ENCODE measurements at places on chromosomes 2 and 18. TPM values are rescaled to one million over a fixed set of nuclear protein-coding genes. Genes with fewer than 3 reads are reported as not detected.

Gene TMEM247
- total RNA-seq = not detected

Gene C2orf74
- 19.0 TPM for total RNA-seq

Gene RFX8
- 24.1 TPM for total RNA-seq

Gene POTEF
- not detected for total RNA-seq

Gene GAREM1
- 5.5 TPM for total RNA-seq

Gene DCTN1
- 293 TPM for total RNA-seq

Gene HOXD13
- total RNA-seq = not detected

Gene ACMSD
- not detected for total RNA-seq

Gene HOXD4
- total RNA-seq = not detected

Gene PFN4
- 1.7 TPM for total RNA-seq

Gene PCARE
- total RNA-seq = under 0.01 TPM

Gene TNFRSF11A
- total RNA-seq = 0.08 TPM

Gene RESP18
- total RNA-seq = not detected

Gene REG3A
- total RNA-seq = not detected

Gene CHAC2
- total RNA-seq = 0.57 TPM

Gene CNDP1
- total RNA-seq = not detected

Gene BMP10
- total RNA-seq = not detected

Gene ELOA2
- total RNA-seq = not detected

Gene CD226
- total RNA-seq = 0.99 TPM

Gene WNT10A
- total RNA-seq = not detected

Gene REG3G
- total RNA-seq = not detected

Data from fibroblast of the aortic adventitia (primary cell).